ENCODE measurements at places on chromosomes 13 and 19.

DNA sequence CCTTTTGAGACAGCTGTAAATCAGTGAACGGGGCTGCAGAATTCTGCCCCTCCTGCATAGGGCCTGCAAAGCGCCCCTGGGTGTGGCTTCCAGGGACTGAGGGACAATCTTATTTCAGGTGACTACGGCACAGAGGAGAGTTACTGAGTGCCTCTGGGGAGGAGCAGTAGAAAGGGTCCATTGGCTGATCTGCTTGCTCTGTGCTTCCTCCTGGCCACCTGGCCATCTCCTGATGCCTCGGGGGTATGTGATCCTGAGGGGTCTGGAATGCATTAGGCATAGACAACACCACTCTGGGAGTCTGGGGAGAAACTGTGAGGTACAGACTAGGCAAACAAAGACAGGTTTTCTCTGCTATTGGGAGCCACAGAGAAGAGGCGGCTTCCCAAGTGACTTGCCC lies 2.8 kb downstream of the KCTD15 start:
- DNase-seq, result no peak

DNA sequence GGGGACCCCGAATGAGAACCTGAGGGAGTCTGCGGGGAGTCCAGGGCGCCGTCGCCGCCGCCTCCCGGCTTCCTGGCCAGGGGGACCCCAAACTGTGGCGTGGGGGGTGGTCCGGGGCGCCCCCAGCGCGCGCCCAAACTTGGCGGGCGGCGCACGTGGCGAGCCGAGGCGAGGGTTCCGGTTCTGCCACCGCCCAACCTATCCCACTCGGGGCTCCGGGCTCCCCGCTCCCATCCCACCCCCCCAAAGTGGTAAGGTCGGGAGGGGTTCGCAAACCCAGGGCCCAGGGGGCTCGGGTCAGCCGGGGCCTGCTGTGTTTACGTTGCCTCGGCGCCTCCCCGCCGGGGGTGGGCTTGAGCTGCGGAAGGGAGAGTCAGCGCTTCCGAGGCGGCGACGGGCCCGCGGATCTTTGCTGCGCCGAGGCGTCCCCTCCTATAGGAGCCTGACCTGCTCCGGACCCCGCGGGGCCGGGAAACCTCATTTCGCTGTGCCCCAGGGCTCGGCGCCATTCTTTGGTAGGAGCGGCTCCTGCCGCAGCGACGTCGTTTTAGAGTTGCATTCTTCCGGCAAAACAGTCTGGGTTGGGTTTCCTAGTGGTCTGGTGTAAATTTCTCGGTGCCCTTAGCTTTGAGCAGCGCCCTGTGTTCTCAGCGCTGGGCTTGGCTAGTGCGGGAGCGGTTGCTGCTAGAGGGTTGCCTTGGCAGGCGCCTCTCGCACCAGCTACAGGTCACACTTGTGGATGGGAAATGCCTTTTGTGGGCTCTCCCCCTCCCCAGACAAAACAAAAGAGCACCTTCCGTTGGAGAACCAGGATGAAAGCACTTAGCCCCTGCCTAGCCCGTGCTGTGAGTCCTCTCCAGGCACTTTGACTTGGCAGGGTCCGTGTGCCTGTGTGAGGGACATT lies 1.2 kb downstream of the DAZAP1 start:
- peak; percentile 37 for DNase-seq

- no peak for DNase-seq
Measured at GRCh38 chr13:93364166-93364565, 137.6 kb downstream of the GPC6 start.

DNA sequence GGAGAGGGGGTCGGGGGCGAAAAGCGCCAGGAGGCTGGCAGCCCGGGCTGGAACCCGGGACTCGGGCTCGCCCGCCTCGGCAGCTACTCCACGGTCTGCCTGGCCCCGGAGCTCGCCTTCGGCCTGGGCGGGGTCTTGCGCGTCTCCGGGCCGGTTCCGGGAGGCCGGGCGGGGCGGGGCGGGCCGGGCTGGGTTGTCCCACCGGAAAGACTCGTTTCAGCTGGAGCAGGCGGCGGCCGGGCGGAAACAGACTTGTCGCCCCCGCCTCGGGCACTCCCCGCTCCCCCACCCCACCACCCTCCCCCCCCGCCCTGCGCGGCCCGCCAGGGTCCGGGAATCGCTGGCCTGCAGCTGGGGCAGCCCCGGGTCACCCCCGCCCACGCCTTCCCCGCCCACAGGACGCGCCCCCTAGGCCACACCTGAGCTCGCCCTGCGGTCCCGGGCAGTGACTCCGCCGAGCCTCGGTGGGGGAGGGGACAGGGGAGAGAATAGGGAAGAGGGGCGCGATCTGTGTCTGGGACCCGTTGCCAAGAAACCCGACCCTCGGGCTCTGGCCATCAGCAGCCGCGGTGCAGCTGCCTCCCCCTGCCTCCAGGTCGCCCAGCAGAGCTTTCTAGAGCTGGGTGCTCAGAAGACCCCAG lies 109.4 kb downstream of the KCTD15 start:
- no peak for DNase-seq

DNA sequence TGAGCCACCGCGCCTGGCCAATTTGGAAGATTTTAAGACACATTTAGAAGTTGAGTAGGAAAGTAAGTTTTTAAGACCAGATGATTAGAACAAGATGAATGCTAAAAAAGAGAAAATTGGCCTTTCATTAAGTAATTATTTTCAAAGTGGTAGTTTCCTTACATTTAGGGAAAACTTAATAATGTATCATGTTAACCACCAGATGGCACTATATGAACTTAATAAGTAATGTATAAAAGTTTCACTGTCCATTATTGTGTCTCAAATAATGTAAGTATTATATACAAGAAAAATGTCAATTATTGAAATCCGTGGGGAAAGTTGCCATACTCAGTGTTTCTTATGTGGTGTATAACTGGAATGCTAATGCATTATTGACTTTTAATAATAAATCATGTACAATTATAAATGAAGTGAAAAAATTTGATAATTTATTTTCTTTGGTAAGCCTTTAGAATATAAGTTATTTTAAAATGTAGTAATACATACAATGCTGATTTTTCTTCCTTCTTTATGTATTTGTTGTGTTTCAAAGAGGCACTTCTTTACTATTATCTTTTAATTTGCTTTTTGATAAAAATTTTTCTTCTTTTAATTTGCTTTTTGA lies 29.2 kb downstream of the COG6 start:
- no peak for DNase-seq

DNA sequence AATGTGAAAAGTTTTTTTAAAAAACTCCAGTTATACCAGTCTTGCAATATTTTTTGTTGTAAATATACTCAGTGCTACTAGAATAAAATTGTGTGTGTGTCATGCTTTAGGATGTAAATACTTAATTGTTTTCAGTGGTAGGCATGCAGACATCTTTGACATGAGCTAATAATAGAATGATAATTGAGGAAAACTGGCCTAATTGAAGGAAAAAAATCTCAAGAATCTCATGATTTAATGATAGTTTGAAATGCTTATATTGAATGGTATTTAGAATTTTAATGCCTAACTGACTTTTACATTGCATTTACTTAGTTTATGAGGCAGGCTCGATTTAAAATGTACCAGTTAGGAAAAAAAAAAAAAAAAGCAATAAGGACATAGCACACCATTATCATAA lies 3.2 kb upstream of the MAB21L1 start:
- no peak for DNase-seq

GRCh38 chr13:40666933-40667621 lies 636 bp upstream of the FOXO1 start:
- no peak for DNase-seq

DNA sequence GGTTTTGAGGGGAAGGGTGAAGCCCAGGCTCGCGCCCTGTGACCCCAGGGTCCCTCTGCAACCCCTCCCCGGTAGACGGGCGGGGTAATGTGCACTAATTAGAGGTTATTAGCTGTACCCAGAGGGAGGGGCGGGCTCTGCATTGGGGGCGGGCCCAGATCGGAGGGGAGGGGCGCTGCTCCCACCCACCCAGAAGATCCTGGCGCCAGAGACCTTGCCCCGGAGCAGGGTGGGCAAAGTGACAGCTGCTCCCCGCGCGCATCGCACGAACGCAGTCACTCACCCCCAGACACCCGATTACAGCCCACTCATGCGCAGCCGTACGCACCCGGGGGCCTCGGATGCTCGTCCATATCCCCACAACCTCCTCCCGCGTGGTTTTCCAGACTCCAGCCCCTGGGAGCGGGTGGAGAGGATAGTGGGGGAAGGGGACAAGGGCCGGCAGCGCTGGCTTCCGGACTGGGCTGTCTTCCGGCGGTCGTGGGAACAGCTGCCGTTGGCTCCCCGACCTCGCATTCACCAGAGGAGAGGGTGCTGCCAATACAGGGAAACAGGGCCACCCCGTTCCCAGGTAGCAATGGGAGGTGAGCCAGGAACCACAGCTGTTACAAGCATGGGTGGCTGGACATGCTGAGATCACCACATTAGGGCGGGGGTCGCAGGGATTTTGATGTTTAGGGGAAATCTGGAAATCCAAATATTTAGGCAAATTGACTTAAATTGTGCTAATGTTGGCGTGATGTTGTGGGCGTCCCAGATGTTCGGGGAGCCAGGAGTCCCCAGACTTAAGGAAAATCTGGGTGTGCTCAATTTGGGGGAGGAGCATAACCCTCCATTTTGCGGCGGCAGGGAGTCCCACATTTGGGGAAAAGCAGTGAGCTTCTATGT lies 2.9 kb upstream of the HOOK2 start:
- no peak for DNase-seq

DNA sequence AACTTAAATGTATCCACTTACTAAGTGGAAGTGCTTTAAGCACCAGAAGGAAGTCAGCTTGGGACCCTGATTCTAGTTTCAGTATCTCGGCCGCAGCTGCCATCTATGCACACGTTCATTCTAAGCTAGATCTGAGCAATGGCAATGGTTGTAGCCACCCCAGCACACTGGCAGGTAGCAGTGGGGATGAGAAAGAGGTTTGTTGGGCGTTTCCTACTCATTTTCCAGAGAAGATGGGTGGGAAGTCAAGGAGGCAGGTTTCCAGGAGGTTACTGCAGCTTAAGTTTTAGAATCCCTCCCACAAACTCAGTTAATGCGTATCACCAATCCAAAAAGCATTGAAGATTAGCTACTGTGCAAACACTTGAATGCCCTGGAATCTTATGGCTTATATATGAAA lies 114.2 kb upstream of the TSC22D1 start:
- no peak for DNase-seq

DNA sequence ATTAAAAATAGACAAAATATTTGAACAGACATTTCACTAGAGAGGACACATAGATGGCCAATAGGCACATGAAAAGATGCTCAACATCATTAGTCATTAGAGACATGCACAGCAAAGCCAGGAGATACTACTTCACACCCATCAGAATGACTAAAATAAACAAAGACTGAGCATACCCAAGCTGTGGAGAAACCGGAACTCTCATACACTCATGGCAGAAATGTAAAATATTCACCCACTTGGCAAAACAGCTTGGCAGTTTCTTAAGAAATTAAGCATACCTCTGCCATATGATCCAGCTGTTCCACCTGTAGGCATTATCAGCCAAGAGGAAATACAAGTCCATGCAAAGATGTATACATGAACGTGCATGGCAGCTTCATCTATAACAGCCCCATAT lies 213.4 kb downstream of the TSHZ3 start:
- no peak for DNase-seq

DNA sequence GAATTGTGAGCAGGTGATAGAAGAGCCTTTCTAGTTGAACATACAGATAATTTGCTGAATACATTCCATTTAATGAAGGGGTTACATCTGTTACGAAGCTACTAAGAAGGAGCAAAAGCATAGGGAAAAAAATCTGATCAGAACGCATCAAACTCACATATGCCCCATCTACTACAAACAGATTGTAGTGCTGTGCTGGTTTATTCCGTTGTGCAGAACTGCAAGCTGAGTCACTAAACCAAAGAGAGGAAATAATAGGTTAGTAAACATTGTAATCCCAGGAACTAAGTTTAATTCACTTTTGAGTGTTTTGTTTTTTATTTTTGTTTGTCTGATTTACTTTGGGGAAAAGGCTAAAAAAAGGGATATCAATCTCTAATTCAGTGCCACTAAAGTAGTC lies 136.3 kb downstream of the CDK8 start:
- no peak for DNase-seq

DNA sequence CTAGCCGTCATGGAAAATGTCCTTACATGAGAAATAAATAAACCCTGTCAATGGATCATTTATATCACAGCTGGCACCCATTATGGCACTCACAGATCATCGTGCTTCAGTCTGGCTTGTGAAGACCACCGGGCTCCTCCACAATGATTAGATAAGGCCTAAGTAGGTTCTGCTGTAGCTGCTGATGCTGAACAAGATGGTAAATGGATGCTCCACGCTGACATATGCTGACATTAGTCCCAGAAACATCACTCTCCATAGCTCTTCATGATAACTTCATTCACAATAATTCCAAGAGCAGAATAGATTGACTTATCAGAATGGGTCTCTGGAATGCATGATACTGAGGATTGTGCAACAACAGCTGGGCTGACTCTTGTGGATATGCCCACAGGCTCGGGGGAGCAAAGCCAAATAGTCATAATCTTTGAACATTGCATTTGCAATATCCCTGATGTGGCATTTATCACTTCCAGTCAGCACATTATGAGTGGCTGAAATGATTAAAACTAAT lies 63.8 kb upstream of the RXFP2 start:
- no peak for DNase-seq

GRCh38 chr19:1360818-1361461 lies 22.8 kb upstream of the NDUFS7 start:
- no peak for DNase-seq
